Stimulated activated CD4-positive, alpha-beta T cell treated with anti-CD3 and anti-CD28 coated beads, TNF-alpha, amount 100 ng/mL, for 48 hours (primary cell): ENCODE measurements at places on chromosomes 6 and 20.

DNA sequence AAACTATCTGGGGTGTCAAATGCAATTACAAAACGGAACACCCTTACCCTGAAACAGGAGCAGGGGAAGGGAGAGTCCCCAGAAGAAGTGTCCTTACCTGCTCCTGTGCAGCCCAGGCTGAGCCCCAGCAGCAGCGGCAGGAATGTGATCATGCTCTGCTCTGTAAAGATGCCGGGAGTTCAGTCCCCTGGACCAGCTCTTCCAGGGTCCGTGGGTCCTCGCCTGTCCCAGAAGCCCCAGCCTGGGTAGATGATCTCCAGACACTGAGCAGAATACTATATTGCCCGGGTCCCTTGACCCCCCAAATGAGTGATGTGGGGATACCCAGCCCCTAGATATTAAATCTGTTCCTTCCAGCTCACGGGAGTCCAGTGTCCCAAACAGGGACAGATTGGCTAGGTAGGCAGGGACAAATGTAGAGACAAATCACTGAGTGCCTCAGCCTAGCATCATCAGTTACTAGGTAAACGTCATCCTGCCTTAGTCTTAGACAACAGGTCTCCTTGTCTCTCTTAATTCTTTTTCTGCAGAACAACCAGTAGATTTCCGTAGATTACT lies at the start of gene HLA-DMB:
Gene HLA-DMB, minus strand, starts transcription at position 373 of the 558 bp plus-strand sequence. Its CDS starts 221 bp downstream, at position 152.
- no peak for DNase-seq

DNA sequence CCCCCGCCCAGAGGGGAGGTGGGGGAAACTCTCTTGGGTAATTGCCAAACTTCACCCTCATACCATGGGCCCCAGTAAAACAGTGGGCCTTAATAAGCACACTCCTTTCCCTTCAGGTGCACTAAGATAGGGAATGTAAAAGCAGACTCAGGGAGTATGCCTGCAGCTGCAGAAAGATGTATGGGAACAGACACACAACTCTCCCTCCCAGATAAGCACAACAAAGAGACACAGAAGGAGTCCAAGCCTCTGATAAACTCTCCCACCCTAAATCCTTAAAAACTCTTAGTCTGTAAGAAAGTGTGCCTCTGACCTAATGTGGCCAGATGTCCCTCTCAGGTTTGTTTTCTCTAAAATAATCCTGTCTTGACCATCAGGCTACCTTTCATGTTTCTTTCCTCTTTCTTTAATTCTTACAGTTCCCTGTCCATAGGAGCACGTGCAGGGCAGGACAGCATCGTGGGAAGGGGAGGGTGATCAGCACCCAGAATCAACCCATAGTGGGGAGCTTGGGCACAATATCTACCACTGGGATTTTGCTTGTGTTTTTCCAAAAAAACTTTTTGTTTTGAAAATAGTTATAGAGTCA lies 11.3 kb upstream of the CTCFL start:
- DNase-seq: no peak

DNA sequence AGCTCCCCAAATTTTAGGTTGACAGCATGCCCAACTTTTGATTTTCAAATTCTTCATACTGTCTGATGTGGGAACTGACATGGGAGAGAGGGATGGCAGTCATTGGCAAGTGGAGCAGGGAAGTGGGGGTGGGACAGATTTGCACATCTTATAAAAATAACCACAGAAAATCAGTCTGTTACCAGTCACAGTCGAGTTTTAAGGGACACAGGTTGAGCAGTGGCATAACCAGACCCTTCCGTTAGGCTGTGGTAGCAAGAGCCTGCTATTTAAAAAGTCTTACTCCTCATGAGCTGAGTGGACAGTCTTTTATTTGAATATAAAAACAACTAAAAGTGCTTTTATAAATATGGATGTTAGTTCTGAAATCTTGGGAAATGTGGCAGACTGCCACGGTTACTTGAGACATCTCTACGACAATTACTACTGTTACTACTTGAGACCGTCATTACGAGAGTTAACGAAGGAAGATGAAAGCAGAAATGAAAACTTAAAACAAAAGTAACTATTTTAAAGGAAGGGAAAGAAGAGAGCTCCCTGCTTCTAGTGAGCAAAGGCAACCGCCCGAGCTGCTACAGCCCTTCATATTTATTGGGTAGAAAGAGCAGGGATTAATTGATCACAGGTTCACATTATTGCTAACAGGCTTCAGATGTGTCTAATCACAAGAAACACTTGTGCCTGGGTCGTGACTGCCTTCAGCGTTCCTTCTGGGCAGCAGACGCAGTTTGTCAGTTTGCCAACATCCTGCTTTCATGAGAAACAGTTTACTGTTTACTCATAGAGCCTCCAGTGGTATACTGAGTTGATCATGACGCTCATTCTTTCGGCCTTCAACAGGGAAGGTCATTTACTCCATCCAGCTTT lies 71.3 kb downstream of the EFHC1 start:
- DNase-seq: no peak

DNA sequence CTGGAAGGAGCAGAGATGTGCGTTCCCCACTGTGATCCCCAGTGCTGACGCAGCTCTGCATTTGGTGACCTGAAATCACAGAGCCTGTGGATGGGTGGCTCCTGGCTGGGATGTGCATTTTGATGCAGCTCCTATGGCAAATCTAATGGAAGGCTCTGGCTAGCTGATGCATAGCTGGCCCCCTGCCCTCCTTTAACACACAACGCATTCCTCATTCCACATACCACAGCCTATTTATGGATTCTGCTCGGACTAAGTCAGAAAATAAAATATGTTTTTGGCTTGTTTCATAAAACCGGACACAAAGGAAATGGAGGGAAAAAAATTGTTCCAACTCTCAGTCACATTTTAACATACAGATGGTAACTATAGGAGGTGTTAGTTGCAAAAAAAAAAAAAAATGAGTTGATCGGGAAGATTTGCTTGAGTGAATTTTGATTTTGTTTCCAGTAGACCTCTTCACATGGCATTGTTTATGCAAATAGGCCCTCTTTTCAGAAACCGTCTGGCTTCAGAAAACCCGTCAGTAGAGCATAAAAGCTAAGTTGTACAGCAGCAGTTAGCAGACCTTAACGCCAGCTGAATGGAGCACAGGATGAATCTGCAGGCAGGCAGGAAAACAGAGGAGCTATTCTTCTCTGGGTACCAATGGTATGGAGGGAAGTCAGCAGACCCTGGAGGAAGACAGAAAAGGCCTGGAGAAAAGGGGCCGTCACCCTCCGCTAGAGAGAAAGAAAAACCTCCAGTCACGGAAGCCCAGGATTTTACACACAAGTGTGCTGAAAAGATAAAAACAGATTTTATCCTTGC lies 215.4 kb downstream of the HDGFL1 start:
- no peak for DNase-seq

- DNase-seq: no peak
Measured at GRCh38 chr6:169263836-169264608, 10.4 kb upstream of the THBS2 start.
